T-helper 9 cell (primary cell): ENCODE measurements at places on chromosomes 5 and 9.

- DNase-seq: no peak
These were observed 130.0 kb downstream of the CACNA1B start for GRCh38 chr9:138007566-138007917.

DNA sequence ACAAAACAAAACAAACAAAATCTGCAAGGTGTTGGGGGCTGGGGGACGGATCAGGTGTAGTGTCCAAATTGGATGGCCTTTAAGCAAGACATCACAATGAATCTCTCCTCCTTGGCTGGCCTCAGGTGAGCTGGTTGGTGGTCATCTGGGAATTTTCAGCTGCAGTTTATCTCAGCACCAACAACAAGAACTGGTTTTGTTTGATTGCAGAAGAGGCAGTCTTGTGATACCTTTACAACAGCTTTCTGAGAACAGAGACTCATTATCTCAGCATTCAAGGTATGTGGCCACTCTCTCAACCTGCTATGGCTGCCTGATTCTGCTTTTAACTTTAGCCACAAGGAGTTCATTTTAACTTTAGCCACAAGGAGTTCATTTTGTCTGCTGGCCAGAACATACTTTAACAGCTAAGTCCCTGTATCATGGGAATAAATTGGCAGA, 1543.4 kb downstream of the EFNA5 start:
- DNase-seq: no peak

DNA sequence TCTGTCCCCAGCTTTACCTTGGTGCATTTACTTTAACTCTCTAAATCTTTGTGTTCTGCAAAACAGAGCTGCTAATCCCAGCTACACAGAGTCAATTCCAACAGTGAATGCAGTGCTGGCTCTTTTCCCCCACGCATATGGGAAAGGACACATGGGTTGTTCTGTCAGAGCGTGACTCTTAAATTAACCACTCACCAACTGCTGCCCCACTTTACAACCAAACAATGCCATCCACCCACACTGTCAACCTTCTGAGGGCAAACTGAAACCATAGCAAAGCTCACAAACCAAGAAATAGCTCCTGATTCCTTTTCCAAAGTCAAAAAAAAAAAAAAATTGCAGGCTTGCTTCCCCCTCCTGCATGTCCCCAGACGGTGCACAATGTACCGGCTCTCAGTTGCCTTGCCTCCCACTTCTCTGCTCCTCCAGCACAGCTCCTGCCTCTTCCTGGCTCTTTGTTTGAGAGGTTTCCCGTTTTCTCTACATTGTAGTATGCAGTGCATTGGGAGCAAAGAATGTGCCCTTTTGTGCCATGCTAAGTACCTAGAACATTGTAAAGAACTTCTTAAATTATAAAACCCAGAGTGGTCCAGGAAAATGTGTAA, 151.5 kb upstream of the DAPK1 start:
- DNase-seq: no peak

DNA sequence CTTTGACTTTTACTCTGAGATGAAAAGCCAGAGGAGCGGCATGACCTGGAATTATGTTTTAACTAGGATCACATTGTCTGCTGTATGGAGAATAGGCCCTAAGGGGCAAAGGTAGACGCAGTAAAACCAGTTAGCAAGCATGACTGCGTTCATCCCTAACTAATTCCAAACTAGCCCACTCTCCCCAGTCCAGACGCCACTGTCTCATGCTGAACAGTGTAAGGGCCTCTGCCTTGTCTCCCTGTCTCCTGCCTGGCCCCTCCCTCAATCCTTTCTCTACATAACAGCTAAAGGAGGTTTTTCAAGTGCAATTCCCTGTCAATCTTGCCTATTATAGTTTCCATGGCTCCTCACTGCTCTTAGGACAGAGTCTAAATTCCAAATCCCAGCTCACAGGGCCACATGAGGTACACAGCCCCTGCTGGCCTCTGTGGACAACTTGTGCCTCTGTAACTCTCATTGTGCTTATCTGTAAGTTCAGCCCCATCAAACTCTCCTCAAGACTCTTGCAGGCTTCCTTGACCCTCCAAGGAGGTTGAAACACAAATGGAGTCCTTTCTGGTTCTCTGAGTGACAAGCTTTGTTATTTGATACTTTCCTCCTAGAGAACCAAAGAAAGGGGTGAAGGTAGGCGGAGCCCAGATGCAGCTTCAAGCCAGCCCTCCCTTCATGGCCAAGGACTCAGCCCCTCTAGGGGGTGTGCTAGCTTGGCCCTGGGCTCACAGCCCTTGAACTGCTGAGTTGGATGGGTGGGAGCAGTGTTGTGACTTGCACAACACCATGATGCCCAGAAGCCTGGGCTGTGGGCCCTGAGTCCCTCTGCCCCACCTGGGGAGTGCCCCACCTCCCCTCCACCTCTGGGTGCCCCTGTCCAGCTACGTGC, 16.0 kb upstream of the SLC22A4 start:
- no peak for DNase-seq

DNA sequence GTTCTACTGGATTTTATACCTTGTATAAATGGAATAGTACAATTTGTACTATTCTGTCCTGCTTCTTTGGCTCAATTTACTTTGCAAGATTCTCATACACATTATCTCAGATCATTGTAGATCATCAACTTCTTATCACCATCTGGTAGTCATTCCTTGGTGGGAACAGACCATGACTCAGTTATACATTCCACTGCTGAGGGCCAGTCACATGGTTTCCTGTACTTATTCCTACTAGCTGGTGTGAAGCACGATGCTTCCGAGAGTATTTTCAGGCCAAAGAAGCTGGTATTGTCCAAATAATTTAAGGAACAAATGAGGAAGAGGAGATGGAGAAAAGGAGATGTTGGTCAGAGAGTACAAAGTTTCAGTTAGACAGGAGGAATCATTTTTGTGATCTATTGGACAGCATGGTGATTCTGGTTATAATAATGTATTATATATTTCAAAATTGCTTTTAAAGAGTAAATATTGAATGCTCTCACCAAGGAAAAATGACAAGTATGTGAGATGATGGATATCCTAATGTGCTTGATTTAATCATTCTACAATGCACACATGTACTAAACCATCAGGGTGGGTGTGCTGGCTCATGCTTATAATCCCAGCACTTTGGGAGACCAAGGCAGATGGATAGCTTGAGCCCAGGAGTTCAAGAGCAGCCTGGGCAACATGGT, 124.1 kb downstream of the SYK start:
- no peak for DNase-seq
